GOT3 (cell line): ENCODE measurements at places on chromosomes 4 and X.
A peak's percentile ranks its signal among the peaks of the same experiment; 100 is the strongest.

GRCh38 chrX:112043997-112044396 is 38.6 kb downstream of the TRPC5 start:
- DNase-seq, result no peak

- DNase-seq, result no peak
These were observed 451.9 kb downstream of the SMARCA1 start for GRCh38 chrX:129071390-129071789.

- no peak for DNase-seq
These were observed 61.5 kb downstream of the GEMIN8 start for GRCh38 chrX:13968198-13968597.

DNA sequence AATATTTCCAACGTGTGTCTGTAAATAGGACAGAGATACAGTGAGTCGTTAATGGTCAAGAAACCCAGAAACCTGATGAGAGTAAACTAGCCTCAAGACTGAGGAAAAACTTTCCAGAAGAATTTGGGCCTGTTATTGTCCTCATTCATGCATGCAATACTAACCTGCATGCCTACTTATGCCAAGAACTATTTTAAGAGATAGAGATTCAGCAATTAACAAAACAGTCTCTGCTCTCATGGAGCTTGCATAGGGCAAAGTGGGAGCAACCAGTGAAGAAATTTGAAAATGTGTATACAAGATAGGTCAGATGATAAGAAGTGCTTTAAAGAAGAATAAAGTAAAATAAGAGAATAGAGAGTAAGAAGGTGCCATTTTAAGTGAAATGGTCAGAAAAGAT is 66.1 kb upstream of the FRG1 start:
- DNase-seq, result no peak

DNA sequence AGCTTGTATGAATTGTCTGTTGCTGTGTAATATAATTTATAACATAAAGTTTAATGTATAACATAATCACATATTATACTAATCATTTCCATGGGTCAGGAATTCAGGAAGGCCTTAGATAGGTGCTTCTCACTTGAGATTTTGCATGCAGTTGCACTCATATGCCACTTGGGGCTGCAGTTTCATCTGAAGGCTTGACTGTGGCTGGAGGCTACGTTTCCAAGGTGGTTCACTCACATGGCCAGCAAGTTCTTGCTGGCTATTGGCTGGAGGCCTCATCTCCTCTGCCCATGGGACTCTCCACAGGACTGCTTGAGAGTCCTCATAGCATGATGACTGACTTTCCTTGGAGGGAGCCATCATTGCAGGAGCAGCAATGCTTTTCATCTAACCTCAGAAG is 53.4 kb upstream of the STX18 start:
- no peak for DNase-seq

DNA sequence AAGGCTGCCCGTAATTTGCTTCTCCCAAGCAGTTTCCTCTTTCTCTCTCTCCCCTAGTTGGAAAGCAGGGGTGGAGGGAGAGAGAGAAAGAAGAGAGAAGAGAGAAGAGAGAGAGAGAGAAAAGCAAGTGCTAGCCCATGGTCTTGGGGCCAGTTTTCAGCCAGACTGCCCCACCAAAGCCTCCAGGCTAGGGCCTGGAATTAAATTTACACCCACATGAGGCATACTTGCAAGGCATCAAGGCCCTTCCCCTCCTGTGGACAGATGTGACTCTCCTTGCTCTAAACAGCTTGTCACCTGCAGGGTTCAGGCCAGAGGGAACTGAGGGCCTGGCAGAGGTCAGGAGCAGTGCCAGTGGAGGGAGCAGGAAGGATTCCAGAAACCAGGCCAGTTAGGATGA is 1.7 kb upstream of the CXCR3 start:
- DNase-seq, result no peak

GRCh38 chrX:34734383-34734782 is 77.3 kb upstream of the TMEM47 start:
- DNase-seq, result no peak

DNA sequence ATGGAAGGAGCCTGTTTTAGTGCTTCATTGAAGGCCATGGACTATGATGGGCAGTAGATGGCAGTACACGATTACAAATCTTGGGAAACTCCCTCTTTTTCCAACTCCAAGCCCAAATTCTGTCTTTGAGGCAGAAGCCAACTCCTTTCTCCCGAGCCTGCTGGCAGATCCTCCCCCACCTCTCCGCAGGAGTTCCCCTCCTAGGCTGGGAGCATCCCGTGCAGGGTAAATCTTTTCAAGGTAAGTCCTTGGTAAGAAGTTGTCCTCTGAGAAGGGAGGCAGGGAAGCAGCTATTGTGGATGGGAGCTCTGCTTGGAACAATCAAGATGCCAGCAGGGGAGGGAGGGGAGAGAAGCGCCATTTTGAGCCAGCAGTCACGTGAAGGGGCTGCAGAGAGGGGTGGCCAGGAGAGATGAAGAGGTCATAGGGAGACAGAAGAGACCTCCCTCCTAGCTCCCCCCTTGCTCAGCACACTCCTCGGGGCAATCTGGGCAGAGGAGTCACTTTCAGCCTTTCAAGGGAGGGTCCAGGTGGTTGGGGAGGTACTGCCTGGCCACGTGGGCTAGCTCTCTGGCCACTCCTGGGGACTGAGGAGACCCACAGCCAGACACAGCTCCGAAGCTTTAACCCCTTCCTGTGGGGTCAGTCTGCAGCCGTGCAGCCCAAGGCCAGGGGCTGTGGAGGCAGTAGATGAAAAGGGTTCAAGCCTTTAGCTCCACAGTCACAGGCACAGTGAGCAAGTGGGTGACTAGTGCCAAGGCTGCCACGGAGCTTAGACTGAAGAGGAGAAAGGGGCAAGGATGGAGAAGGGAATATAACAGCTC is 9.6 kb downstream of the CC2D2A start:
- DNase-seq, result peak; percentile 37
